Mesenchymal stem cell (in vitro differentiated cells and primary cell): ENCODE measurements at places on chromosomes 13 and 19.

GRCh38 chr13:108427355-108427754, 157.8 kb downstream of the TNFSF13B start:
- no peaks in the 10 kb centered on the region for H3K36me3 ChIP-seq
- no peak overlapping the region for H3K27ac ChIP-seq
- H3K4me3 ChIP-seq = no peak overlapping the region
- no peak for DNase-seq

- no peak overlapping the region for H3K27ac ChIP-seq
- no peaks in the 10 kb centered on the region for H3K36me3 ChIP-seq
- H3K4me3 ChIP-seq = no peak overlapping the region
- DNase-seq = no peak
Measured at GRCh38 chr19:1453525-1454364, 3.8 kb downstream of the APC2 start.

DNA sequence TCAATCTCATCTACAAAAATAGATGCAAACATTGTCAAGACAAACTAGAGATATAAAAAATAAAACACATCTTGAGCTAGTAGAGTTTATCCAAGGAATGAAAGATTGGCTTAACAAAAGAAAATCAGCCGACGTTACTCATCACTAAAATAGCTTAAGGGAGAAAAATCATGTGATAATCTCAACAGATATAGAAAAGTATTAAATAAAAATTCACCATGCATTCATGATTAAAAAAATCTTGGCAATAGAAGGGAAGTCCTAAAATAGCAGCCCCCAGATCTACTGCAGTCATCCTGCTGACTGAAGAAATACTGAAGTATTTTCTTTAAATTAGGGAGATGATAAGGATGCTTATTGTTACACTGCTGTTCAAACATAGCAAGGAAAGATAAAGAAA, 12.6 kb upstream of the DCLK1 start:
- H3K36me3 ChIP-seq = no peaks in the 10 kb centered on the region
- DNase-seq = no peak
- no peaks in the 10 kb centered on the region for H3K27me3 ChIP-seq
- no peak overlapping the region for H3K4me3 ChIP-seq

DNA sequence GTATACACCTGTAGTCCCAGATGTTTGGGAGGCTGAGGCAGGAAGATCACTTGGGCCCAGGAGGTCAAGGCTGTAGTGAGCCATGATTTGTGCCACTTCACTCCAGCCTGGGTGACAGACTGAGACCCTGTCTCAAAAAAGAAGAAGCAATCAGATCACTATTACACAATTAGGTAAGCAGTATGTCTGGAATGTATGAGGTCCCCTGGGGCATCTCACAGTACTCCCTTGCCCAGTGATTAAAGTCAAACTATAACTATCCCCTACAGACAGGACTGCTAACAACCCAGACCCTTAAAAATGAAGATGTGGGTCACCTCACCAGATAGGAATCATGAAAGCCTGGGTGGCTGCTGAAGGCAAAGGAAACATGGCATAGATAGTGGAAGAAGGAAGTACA, 9.4 kb upstream of the PAN3 start:
- no peaks in the 10 kb centered on the region for H3K27me3 ChIP-seq
- H3K4me1 ChIP-seq = no peaks in the 10 kb centered on the region
- H3K36me3 ChIP-seq = no peaks in the 10 kb centered on the region
- no peak overlapping the region for H3K27ac ChIP-seq

DNA sequence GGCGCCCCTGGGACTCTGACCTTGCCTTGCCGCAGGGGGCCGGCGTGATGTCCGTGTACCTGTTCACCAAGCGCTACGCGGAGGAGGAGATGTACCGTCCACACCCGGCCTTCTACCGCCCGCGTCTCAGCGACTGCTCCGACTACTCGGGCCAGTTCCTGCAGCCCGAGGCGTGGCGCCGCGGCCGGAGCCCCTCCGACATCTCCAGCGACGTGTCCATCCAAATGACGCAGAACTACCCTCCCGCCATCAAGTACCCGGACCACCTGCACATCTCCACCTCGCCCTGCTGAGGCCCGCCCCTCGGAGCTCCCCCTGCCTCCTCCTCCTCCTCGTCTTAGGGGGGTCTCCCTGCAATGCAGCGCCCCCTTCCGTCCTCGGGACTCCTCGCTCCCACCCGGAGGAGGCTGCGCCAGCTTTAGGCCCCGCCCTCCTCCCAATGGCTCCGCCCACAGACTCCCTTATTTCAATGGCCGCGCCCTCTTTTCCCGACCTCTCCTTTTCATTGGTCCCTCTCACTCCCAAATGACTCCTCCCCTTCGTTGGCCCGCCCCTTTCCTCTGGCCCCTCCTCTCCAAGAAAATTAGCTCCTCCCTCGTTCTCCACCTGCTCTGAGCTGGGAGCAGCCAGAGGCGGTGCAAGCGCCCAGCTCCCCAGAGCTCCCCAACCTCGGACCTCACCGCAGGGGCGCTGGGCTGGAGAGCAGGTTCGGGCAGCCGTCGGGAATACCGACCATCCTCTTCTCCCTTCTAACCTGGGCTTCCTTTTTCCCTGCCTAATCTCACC, 20.5 kb upstream of the CACNG8 start:
- no peaks in the 10 kb centered on the region for H3K4me1 ChIP-seq
- no peak overlapping the region for H3K27ac ChIP-seq
- no peak overlapping the region for H3K4me3 ChIP-seq

GRCh38 chr13:22967669-22968068, 213.1 kb upstream of the SGCG start:
- H3K27me3 ChIP-seq = peaks cover 4% of the 10 kb centered on the region
- no peak overlapping the region for H3K27ac ChIP-seq
- no peak overlapping the region for H3K4me3 ChIP-seq
- DNase-seq = no peak
- H3K36me3 ChIP-seq = no peaks in the 10 kb centered on the region

DNA sequence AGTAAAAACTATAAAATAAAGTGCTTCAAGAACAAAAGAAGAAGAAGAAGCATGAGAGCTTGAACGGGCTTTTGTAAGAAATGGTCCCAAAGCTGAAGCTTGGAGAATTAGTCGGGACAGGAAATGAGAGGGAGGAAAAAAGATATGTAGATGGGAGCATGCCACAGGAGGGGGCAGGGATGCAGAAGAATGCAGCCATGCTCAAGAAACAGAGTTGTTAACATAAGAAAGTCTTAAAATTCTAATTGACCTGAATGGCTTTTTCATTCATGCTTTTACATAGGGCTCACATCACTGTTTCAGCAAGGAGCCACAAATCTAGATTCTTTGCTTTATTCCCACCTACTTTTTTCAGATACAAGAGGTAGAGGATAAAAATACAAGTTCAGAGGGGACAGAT, 27.7 kb upstream of the NBEA start:
- H3K36me3 ChIP-seq = no peaks in the 10 kb centered on the region
- H3K27me3 ChIP-seq = no peaks in the 10 kb centered on the region
- H3K4me1 ChIP-seq = no peaks in the 10 kb centered on the region
- DNase-seq = no peak
- H3K27ac ChIP-seq = no peak overlapping the region

DNA sequence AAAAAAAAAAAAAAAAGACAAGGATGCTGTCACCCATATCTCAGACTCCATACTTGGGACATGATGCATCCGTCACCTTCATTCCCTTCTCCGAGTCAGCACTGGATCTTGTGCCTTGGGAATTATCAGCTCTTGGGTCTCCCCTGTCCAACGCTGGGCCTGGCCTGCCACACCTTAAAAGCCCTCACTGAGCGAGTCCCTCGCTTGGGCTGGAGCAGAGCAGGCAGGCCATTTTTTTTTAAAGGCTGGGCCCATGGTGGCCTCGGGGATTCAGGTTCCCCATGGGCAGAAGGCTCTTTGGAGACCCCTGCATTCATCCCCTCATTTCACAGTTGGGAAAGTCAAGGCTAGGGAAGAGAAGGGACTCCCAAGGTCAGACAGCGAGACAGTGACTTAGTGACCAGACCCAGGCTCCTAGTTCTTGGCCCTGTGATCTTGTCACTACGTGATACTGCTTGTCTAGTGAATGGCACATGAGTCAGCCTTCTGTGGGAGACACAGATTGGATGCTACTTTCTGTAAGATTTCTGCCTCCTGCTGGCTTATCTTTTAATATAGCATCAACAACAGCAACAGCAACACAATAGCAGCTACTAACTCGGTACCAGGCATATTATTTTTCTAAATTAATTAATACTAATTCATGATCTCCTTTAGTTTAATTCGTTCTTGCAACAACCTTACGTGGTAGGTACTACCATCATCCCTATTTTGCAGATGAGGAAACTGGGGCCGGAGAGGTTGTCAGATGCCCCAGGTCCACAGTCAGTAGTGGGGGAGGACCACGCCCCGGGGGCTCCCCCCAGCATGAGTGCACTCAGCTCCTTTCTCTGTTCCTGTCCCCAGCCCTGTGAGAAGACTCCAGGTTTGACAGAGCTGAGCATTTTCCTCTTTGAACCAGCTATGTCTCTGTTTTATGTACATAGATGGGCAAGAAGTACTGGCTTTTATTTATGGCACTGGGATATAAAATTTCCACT, 27.4 kb upstream of the ZNF536 start:
- no peak for DNase-seq
- no peaks in the 10 kb centered on the region for H3K4me1 ChIP-seq
- H3K27ac ChIP-seq = no peak overlapping the region
- H3K4me3 ChIP-seq = peak overlapping the region; percentile 28
- H3K36me3 ChIP-seq = no peaks in the 10 kb centered on the region
- no peaks in the 10 kb centered on the region for H3K27me3 ChIP-seq

DNA sequence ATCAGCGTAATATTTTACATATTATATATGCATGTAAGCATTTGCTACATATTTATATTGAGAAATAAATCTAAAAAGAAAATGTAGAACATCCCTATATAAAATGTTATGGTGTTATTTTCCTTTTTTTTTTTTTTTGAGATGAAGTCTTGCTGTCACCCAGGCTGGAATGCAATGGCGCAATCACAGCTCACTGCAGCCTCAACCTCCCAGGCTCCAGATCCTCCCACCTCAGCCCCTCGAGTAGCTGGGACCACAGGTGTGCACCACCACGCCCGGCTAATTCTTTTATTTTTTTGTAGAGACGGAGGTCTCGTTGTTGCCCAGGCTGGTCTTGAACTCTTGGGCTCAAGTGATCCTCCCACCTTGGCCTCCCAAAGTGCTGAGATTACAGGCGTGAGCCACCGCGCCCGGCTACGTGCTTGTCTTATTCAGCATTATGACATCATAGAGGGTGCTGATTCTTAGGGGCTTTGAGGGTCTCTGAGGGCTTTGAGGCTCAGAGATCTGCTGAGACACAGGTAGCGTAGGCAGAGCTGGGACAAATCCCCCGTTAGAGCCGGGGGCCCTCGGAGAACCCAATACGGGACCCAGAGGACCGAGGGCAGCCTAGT, 101.9 kb downstream of the GADD45B start:
- peaks cover 35% of the 10 kb centered on the region for H3K4me1 ChIP-seq
- H3K27ac ChIP-seq = peak overlapping the region; percentile 87
- no peaks in the 10 kb centered on the region for H3K36me3 ChIP-seq
- no peak overlapping the region for H3K4me3 ChIP-seq
- H3K27me3 ChIP-seq = no peaks in the 10 kb centered on the region
- DNase-seq = no peak

DNA sequence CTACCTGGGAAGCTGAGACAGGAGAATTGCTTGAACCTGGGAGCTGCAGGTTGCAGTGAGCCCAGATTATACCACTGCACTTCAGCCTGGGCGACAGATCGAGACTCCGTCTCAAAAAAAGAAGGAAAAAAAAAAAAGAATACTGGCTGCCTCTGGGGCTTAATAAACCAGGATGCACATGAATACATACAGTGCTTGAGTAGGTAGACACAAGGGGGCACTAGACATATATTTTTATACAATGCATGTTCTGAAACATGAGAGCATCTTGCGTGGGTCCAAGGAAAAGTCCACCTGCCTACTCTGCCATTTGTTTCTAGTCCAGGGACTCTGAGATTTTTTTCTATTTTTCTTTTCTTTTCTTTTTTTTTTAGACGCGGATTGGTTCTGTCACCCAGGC, 31.2 kb downstream of the KEAP1 start:
- H3K27me3 ChIP-seq = no peaks in the 10 kb centered on the region
- no peak overlapping the region for H3K27ac ChIP-seq
- no peak overlapping the region for H3K4me3 ChIP-seq
- peaks cover 6% of the 10 kb centered on the region for H3K36me3 ChIP-seq
- no peaks in the 10 kb centered on the region for H3K4me1 ChIP-seq

DNA sequence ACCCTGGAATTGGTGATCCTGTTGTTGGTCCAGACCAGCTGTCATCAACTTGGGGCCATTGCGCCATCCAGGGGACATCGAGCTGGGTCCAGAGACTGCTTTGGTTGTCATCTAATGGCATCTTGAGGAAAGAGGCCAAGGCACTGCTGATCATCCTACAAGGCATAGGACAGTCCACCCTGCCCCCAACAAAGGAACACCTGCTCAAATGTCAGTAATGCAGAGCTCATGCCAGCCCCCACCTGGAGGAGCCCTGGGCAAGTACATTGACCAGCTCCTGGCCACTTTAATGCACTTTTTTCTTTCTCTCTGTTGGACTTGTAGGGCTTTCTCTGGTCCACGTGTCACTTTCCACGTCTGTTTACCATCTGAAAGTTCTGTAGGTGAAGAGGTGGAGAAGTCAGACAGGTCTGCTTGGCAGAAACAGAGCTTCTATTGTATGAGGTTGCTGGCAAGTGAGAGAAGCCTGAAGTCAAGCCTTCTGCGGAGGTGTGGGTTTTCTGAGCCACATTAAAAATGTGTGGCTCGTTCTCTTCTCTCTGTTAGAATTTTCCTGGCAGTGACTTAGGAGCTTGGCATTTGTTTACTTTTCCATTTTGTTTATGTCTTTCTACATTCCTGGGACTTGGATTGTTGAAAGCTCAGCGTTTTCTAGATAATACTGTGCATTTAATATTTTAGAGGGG, 124.0 kb upstream of the RNF113B start:
- no peak overlapping the region for H3K4me3 ChIP-seq
- peak; percentile 94 for DNase-seq
- H3K4me1 ChIP-seq = peaks cover 21% of the 10 kb centered on the region
- no peaks in the 10 kb centered on the region for H3K27me3 ChIP-seq
- peak overlapping the region; percentile 68 for H3K27ac ChIP-seq
- H3K36me3 ChIP-seq = peaks cover 3% of the 10 kb centered on the region

- no peak overlapping the region for H3K4me3 ChIP-seq
- H3K36me3 ChIP-seq = peaks cover 15% of the 10 kb centered on the region
- no peak for DNase-seq
- H3K27ac ChIP-seq = no peak overlapping the region
Measured at GRCh38 chr19:34182125-34182524, 9.8 kb downstream of the LSM14A start.

DNA sequence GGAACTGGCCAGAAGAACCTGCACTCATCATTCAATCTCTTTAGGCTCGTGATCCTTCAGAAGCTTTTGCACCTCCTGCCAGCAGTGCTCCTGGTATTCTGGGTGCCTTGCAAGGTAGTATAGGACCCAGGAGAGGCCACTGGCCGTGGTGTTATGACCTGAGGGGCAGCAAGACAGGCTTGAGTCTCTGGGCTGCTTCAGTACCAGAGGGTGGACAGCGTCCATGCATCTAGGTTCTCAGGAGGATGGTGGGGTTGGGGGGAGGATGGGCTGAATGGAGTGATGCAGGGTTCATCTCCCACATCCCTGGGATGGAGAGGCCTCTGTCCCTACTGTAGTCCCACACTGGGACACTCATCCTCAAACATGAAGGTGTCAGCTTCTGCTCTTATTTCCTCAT, 41.1 kb downstream of the OR10H4 start:
- H3K4me3 ChIP-seq = no peak overlapping the region
- H3K27ac ChIP-seq = no peak overlapping the region
- H3K4me1 ChIP-seq = no peaks in the 10 kb centered on the region
- no peaks in the 10 kb centered on the region for H3K27me3 ChIP-seq
